ENCODE measurements at places on chromosomes 4 and X. TPM values are rescaled to one million over a fixed set of nuclear protein-coding genes. Genes with fewer than 3 reads are reported as not detected.
A peak's percentile ranks its signal among the peaks of the same experiment; 100 is the strongest.

The GASK1B gene
- total RNA-seq = 1.1 TPM

The GYPA gene
- not detected for total RNA-seq

The ANAPC4 gene
- total RNA-seq = 22.8 TPM

The MAGEB17 gene
- total RNA-seq = not detected

The SLITRK4 gene
- total RNA-seq = not detected

The MAGEA2 gene
- 0.28 TPM for total RNA-seq

The TEX13B gene
- not detected for total RNA-seq

DNA sequence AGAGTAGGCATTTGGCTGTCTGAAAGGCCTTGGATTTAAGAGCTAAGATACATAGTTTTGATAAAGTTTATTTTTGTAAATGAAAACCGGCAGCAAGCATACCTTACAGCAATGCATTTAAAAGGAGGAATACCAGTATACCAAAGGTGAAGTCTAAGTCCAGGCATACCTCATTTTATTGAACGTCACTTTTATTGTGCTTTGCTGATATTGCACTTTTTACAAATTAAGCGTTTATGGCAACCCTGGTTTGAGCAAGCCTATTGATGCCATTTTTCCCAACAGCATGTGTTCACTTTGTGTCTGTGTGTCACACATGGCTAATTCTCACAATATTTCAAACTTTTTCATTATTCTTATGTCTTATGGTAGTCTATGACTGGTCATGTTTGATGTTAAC, 8.4 kb upstream of the SLC6A14 start:
- no peaks in the 10 kb centered on the region for H3K36me3 ChIP-seq
- no peak for DNase-seq
- no peak overlapping the region for H3K27ac ChIP-seq
- H3K4me1 ChIP-seq = no peaks in the 10 kb centered on the region
- H3K4me3 ChIP-seq = no peak overlapping the region

- H3K27ac ChIP-seq = no peak overlapping the region
- no peaks in the 10 kb centered on the region for H3K36me3 ChIP-seq
- H3K27me3 ChIP-seq = no peaks in the 10 kb centered on the region
- no peak overlapping the region for H3K4me3 ChIP-seq
Measured at GRCh38 chrX:135403374-135403773, 18.4 kb upstream of the SMIM10L2A start.

GRCh38 chr4:95249426-95250021, 299.2 kb downstream of the UNC5C start:
- no peak overlapping the region for H3K4me3 ChIP-seq
- H3K27ac ChIP-seq = no peak overlapping the region
- H3K4me1 ChIP-seq = peaks cover 8% of the 10 kb centered on the region
- no peaks in the 10 kb centered on the region for H3K27me3 ChIP-seq

DNA sequence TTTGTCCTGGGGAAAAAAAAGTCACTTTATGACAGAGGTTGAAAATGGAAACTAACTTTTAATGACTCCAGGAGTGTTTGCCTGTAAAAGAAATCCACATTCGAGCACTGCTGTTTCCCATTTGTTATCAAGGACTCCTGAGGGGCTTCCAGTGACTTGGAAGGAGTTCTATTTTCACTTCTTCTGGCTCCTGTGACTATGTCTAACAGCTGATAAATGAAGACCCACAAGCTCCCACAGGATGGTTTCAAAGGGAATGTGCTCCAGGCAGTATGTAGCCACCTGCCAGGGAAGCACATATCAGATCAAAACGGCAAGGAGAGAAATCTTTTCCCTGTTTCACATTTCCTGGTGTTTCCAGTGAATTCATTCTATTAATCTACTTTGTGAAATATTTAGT, 159.8 kb upstream of the FAM241A start:
- no peaks in the 10 kb centered on the region for H3K36me3 ChIP-seq
- no peak overlapping the region for H3K4me3 ChIP-seq
- no peak for DNase-seq
- H3K27me3 ChIP-seq = no peaks in the 10 kb centered on the region

DNA sequence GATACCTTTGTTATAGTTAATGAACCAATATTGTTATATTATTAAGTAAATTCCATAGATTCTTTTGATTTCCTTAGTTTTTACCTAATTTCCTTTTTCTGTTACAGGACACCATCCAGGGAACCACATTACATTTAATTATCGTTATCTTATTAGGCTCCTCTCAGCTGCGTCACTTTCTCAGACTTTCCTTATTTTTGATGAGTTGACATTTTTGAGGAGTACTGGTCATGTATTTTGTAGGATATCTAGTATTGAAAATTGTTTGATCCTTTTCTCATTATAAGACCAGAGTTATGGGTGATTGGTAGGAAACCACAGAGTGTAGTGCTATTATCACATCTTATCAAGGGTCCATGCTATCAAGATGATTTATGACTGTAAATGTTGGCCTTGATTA, 319.7 kb downstream of the NKX6-1 start:
- H3K27ac ChIP-seq = no peak overlapping the region
- DNase-seq = no peak
- H3K36me3 ChIP-seq = no peaks in the 10 kb centered on the region
- H3K4me1 ChIP-seq = no peaks in the 10 kb centered on the region

GRCh38 chr4:120672558-120673147, 249.9 kb downstream of the PRDM5 start:
- no peak overlapping the region for H3K27ac ChIP-seq
- H3K4me1 ChIP-seq = no peaks in the 10 kb centered on the region
- no peak overlapping the region for H3K4me3 ChIP-seq
- no peaks in the 10 kb centered on the region for H3K27me3 ChIP-seq
- DNase-seq = no peak
- H3K36me3 ChIP-seq = no peaks in the 10 kb centered on the region

DNA sequence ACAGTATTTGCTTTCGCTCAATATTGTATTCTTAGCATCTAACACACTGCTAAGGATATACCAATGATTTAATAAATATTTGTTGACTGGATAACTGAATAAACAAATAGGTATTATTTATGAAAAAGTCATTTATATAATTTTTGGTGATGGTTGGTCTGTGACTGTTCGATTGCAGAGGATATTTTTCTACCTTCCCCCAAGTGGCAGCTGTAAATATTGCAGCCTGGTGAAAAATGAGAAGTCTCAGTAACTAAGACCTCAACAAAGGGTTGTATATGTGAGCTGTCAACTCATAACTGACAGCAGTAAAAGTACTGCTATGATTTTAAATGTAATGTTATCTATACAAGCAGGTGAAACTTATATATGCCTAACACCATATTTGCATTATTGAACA, 36.0 kb downstream of the HTR2C start:
- H3K36me3 ChIP-seq = no peaks in the 10 kb centered on the region
- no peak for DNase-seq
- no peaks in the 10 kb centered on the region for H3K4me1 ChIP-seq
- no peak overlapping the region for H3K27ac ChIP-seq
- no peak overlapping the region for H3K4me3 ChIP-seq

DNA sequence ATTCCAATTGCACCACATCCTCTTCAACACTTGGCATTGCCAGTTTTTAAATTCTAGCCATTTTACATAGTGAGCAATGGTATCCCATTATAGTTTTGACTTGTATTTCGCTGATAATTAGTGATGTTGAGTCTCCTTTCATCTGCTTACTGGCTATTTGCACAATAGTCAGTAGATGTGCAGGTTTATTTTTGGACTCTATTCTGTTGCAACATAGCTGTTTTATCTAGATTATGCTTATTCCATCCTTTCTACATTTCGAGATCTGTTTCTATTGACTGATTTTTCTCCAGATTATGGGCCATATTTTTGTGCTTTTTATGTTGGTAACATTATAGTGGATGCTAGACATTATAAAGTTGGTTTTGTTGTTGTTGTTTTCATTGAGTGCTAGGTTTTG, 106.1 kb downstream of the WWC2 start:
- DNase-seq = no peak
- no peak overlapping the region for H3K4me3 ChIP-seq
- peak overlapping the region; percentile 34 for H3K27ac ChIP-seq
- no peaks in the 10 kb centered on the region for H3K27me3 ChIP-seq
- no peaks in the 10 kb centered on the region for H3K4me1 ChIP-seq

GRCh38 chr4:95293014-95293413, 255.8 kb downstream of the UNC5C start:
- no peak for DNase-seq
- H3K4me3 ChIP-seq = no peak overlapping the region
- H3K36me3 ChIP-seq = no peaks in the 10 kb centered on the region
- H3K4me1 ChIP-seq = no peaks in the 10 kb centered on the region
- H3K27ac ChIP-seq = no peak overlapping the region
- H3K27me3 ChIP-seq = no peaks in the 10 kb centered on the region

DNA sequence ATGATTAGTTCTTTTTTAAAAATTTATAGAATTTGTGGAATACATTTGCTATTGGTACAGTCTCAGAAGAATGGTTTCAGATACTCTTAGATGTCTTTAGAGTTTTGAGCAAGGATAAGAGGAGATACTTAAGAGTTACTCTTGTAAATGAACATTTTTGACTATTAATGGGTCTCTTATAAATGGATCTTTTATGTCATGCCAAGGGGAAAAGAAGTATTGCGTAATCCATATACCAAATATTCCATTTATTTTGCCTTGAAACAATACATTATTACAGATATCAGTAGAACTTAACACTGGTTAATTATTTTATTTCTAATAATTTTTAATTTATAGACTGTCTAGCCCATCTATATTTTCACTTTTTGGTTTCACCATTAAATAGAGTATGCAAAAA, 17.2 kb upstream of the DCAF4L1 start:
- H3K27ac ChIP-seq = no peak overlapping the region
- H3K4me3 ChIP-seq = no peak overlapping the region
- H3K27me3 ChIP-seq = no peaks in the 10 kb centered on the region
- H3K4me1 ChIP-seq = no peaks in the 10 kb centered on the region

DNA sequence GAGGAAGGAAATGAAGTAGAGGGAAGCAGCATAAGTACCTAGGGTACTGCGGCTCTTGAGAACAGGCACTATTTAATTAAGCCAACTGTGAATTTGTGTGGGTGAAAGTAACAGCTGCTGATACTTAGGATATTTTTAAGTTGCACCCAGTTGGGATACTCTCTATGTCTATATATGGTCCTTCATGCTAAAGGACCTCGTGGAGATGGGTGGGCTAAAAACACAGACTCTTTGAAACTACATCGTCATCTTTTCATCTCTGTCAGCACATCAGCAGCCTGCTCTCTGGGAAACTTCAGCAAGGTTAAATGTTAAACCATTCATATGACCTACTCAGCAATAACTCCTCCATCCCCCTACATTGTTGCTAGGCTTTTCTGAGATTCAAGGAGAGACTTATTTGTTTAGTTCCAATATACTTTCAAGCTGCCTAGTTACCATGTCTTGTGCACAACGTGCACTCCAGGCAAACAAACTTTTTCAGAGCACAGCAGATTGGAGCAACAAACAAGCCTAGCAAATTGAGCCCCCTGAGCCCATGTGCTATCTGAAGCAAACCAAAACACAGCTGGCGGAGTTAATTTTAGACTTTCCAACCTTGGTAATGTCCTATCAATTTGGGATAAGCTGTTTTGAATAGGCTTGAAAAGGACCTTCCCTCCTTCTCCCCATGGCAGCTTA, 6.2 kb upstream of the MOB1B start:
- no peaks in the 10 kb centered on the region for H3K27me3 ChIP-seq
- DNase-seq = no peak
- H3K4me3 ChIP-seq = no peak overlapping the region
- H3K27ac ChIP-seq = no peak overlapping the region
- no peaks in the 10 kb centered on the region for H3K4me1 ChIP-seq
- no peaks in the 10 kb centered on the region for H3K36me3 ChIP-seq

DNA sequence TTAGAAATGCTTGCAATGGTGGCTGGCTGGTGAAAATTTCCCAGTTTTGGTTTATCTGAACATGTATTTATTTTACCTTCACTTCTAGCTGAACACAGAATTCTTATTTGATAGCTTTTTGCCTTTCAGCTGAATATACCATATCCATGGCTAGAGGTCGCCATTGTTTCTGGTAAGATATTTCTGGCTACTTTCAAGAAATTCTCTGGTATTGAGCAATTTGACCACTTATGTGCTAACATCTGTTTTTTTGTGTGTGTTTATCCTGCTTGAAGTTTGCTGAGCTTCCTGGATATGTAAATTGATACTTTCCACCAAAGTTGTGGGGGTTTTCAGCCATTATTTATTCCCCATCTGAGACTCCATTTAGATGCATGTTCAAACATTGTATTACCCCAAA, 75.4 kb downstream of the FBXW7 start:
- no peak overlapping the region for H3K4me3 ChIP-seq
- H3K4me1 ChIP-seq = no peaks in the 10 kb centered on the region
- H3K27ac ChIP-seq = no peak overlapping the region
- no peaks in the 10 kb centered on the region for H3K27me3 ChIP-seq

DNA sequence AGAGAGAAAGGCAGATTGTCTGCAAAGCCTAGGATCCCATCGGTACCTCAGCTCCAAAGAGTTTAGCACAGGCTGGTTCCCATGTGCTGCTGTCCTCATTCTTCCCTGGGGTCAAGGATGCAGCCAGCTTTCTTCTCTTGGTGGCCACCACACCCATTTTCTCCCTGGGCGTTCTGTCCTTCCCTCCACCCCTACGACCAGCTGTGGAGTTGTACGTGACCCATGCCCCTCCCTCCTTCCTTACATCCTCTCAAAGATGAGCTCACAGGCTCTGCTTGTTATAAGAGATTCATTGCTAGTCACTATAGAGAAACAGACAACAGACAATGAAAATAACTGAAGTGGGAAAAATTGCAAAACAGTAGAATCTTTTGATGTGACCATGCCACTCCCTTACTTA, 74.0 kb upstream of the KLF3 start:
- H3K27me3 ChIP-seq = no peaks in the 10 kb centered on the region
- H3K4me1 ChIP-seq = no peaks in the 10 kb centered on the region
- H3K36me3 ChIP-seq = no peaks in the 10 kb centered on the region
- no peak for DNase-seq
- H3K4me3 ChIP-seq = no peak overlapping the region

DNA sequence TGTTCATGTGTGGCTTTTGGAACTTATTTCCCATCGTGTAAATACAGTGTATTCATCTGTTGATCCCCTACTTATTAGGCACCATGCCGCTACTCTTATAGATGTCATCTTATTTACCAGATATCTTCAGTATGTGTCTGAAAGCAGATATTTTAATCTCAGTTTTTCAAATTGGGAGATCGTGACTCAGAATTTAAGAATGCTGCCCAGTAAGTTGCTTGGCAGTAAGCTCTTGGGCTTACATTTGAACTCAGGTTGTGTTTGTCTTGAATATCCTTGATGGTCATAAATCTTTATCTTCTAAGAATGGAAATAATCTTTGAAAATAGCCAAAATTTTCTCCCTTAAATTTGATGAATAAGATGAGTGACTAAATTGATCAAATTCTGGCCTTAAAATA, 45.9 kb upstream of the RPA4 start:
- no peaks in the 10 kb centered on the region for H3K36me3 ChIP-seq
- no peak overlapping the region for H3K4me3 ChIP-seq
- H3K4me1 ChIP-seq = no peaks in the 10 kb centered on the region
- no peak overlapping the region for H3K27ac ChIP-seq

- H3K27ac ChIP-seq = peak overlapping the region; percentile 89
- H3K27me3 ChIP-seq = no peaks in the 10 kb centered on the region
- H3K36me3 ChIP-seq = no peaks in the 10 kb centered on the region
- H3K4me1 ChIP-seq = peaks cover 9% of the 10 kb centered on the region
- peak overlapping the region; percentile 56 for H3K4me3 ChIP-seq
- no peak for DNase-seq
Measured at GRCh38 chrX:40174854-40175510, 77.2 kb upstream of the BCOR start.
